ENCODE measurements at places on chromosomes 6 and 20. TPM values are rescaled to one million over a fixed set of nuclear protein-coding genes. Genes with fewer than 3 reads are reported as not detected.

The RIPOR2 gene
- 22.8 TPM for total RNA-seq

The TBX18 gene
- 72.0 TPM for total RNA-seq

The MCCD1 gene
- total RNA-seq, result not detected

The ABRACL gene
- total RNA-seq, result 26.9 TPM

The CD93 gene
- total RNA-seq, result not detected

The IP6K3 gene
- 2.4 TPM for total RNA-seq

The CD2AP gene
- total RNA-seq, result 31.7 TPM

The KCNK17 gene
- total RNA-seq, result not detected

The LY6G6C gene
- total RNA-seq, result 0.39 TPM

The ADISSP gene
- total RNA-seq, result 13.3 TPM

The CCM2L gene
- not detected for total RNA-seq

The BPIFB1 gene
- not detected for total RNA-seq

The FAM209B gene
- total RNA-seq, result not detected

The LAMP5 gene
- not detected for total RNA-seq

The PKIB gene
- total RNA-seq, result 2.4 TPM

The SNAI1 gene
- not detected for total RNA-seq

The ANKRD60 gene
- not detected for total RNA-seq

All from placental epithelial cell (primary cell).